ENCODE measurements at places on chromosomes 1 and 21. TPM values are rescaled to one million over a fixed set of nuclear protein-coding genes. Genes with fewer than 3 reads are reported as not detected.

DNA sequence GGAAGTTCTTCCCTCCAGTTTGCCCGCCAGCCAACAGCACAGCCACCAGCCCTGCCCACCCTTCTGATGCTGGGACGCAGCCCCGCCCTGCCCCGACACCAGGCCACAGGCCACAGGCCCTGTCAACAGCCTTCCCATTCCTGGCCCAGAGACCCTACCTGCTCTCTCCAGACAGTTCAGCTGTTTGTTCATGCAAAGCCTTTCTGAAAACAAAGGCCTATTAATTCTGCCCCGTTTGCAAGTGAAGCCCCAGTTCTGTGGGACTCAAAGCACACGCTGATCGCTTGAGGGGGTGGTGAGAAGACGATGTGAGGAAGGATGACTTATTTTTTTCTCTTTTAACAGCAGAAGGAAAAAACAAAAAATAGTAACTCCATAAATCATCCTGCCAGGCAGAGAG is 55.4 kb upstream of the KIF26B start:
- no peak for DNase-seq
- no peak overlapping the region for H3K4me3 ChIP-seq
- H3K27me3 ChIP-seq, result no peaks in the 10 kb centered on the region
- no peak overlapping the region for H3K27ac ChIP-seq
- H3K36me3 ChIP-seq, result no peaks in the 10 kb centered on the region

GRCh38 chr1:176925223-176925622 is 239.3 kb downstream of the ASTN1 start:
- no peaks in the 10 kb centered on the region for H3K27me3 ChIP-seq
- no peaks in the 10 kb centered on the region for H3K36me3 ChIP-seq
- no peak for DNase-seq
- H3K4me1 ChIP-seq, result no peaks in the 10 kb centered on the region
- no peak overlapping the region for H3K4me3 ChIP-seq

Gene KIF26B
- total RNA-seq, result 0.83 TPM

Gene SEC22B
- total RNA-seq, result 16.8 TPM

DNA sequence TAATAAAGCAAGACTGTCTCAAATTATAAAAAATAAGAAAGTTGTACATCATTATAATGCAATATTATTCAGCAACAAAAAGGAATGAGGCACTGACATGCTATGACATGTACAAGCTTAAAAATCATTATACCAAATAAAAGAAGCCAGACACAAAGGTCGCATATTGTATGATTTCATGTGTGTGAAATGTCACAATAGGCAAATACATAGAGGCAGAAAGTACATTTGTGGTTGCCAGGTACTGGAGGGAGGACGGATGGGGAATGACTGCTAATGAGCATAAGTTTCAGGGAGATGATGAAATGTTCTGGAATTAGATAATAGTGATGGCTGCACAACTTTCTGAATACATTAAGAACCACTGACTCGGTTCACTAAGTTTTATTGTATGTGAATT is 73.6 kb upstream of the NBPF3 start:
- no peaks in the 10 kb centered on the region for H3K36me3 ChIP-seq
- no peak overlapping the region for H3K4me3 ChIP-seq
- H3K27me3 ChIP-seq, result no peaks in the 10 kb centered on the region

DNA sequence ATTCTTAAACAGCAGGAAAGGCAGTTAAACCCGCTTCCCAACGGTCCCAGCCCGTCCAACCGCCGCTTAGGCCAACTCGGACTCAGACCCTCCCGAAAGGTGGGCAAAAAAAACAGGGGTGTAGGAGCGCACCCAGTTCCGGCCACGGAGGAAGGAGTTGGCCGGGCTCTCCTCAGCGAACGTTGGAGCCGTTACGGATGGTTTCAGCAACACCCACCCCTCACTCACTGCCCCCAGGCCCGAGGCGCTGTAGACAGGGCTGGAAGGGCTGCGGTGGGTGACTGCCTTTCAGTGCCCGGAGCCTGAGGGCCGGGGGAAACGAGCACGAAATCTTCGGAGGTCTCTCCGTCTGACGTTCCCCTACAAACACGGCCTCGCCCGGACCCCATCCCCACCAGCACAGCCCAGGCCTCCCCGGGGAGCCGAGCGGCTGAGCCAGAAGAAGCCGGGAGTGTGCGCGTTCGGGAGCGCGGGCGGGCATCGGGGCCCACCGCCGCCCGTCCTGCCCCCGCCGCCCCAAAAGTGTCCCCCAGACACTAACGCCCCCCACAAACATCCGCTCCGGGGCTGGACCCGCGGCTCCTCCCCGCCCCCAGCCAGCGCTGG is 1.3 kb downstream of the KDM5B start:
- peaks cover 48% of the 10 kb centered on the region for H3K4me1 ChIP-seq
- DNase-seq, result peak; percentile 57
- H3K27me3 ChIP-seq, result no peaks in the 10 kb centered on the region
- H3K4me3 ChIP-seq, result peak overlapping the region; percentile 94
- H3K27ac ChIP-seq, result peak overlapping the region; percentile 87

Gene HRNR
- not detected for total RNA-seq

DNA sequence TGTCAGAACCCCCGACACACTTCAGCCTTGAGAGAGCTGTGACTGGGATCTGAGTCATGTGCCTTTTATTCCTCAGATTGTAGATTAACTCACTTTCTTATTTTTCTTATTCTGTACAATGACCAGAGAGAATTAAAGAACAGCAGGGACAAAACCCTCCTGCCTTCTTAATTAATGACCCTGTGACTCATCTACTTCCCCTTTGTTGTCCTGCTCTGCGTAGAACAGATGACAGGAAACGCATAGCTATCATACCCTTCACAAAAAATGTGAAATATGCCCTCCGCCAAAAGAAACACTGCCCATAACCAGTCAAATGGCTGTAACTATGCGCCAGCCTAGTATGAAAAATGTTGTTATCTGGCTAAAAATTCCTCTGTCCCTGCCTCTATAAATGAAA is 9.1 kb upstream of the PADI2 start:
- no peaks in the 10 kb centered on the region for H3K36me3 ChIP-seq
- no peaks in the 10 kb centered on the region for H3K27me3 ChIP-seq
- no peaks in the 10 kb centered on the region for H3K4me1 ChIP-seq
- H3K4me3 ChIP-seq, result no peak overlapping the region

DNA sequence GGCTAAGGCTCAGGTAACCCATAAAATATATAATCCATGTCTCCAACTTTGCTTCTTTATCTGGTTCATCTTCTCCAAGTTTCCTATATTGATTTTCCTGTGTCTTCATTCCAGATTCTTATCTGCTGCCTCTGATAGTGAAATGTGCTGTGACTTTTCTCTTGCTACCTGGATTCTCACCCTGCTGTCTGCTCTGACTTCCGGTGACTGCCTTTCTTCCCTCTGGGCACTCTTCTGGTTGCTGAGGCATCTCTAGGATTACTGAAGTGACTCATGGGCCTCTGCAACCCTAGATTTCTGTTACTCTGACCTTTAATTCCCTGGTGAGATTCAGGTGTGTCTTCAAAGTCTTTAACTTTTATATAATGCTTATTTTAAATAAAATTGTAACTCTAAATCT is 46.9 kb downstream of the GIPC2 start:
- H3K36me3 ChIP-seq, result no peaks in the 10 kb centered on the region
- DNase-seq, result no peak
- H3K27me3 ChIP-seq, result no peaks in the 10 kb centered on the region
- no peak overlapping the region for H3K4me3 ChIP-seq

Gene EPHA8
- total RNA-seq, result not detected

Gene OR2G2
- not detected for total RNA-seq

DNA sequence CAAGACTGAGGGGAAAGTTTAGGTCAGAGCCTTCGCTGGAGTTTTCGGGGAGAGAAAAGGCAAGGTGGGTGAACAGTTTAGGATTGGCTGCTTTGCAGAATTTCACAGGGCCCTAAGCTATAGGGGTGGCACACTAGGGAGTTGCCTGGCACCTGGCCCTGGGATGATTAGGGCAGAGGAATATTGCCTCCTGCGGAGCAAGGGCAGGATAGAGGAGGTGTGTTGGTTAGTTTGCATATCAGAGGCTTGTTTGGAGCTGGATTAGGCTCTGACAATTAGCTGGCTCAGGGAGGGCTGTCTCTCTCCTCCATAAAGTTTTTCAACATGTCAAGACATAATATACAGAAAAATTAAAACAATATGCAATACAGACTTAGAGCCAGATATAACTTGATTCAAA is 436.4 kb downstream of the DISC1 start:
- H3K27me3 ChIP-seq, result no peaks in the 10 kb centered on the region
- H3K36me3 ChIP-seq, result no peaks in the 10 kb centered on the region
- no peaks in the 10 kb centered on the region for H3K4me1 ChIP-seq
- DNase-seq, result no peak
- H3K4me3 ChIP-seq, result no peak overlapping the region
- no peak overlapping the region for H3K27ac ChIP-seq

Gene COQ8A
- 253 TPM for total RNA-seq

- H3K27me3 ChIP-seq, result no peaks in the 10 kb centered on the region
- H3K4me1 ChIP-seq, result peaks cover under 1% of the 10 kb centered on the region
- no peak for DNase-seq
- H3K4me3 ChIP-seq, result no peak overlapping the region
These were observed 27.0 kb downstream of the KHDRBS1 start for GRCh38 chr1:32040711-32041110.

Gene PDZK1IP1
- 10.6 TPM for total RNA-seq

Gene LDLRAD1
- total RNA-seq, result not detected

DNA sequence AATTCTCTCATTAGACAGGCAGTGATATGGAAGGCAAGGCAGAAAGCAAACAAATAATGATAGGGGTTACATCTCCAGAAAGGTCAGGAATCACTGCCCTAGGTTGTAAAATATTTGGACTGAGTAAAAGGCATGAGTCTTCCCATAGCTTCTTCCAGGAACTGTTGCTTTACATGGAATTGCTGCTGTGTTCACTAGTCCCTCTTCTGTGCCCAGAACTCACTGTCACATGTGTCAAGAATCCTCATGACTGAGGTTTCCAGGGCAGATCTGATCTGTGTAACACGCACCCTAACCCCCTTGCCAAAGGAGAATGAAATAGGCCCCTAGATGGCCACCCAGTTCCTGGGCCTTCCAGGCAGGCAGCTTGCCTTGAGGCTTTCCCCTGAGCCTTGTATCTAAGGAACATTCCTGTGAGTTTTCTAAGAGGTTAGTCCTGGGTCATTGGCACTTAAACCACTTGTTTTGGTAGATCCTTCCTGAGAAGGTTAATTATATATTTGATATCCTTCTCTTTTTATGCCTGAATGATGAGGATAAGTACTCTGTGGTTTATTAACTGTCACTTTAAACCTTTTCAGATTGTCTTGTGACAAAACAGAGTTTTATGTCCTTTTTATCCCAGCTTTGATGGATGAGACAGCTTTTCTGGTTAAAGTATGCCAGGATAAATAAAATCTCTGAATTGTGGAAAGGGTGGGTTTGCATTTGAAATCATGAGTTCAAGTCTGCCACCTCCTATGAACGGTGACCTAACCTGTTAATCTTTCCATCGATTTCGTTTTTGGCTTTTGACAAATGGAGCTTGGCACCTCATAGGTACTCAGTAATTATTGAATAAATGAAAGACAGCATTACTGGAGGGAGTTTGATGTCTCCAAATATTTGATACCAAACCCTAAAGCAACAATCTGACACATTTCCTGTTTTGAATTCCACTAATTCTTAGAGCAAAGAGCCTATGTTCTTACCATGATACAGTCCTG is 163.3 kb downstream of the DHRS3 start:
- no peaks in the 10 kb centered on the region for H3K27me3 ChIP-seq
- no peaks in the 10 kb centered on the region for H3K36me3 ChIP-seq
- DNase-seq, result no peak
- peaks cover 91% of the 10 kb centered on the region for H3K4me1 ChIP-seq
- H3K4me3 ChIP-seq, result no peak overlapping the region

DNA sequence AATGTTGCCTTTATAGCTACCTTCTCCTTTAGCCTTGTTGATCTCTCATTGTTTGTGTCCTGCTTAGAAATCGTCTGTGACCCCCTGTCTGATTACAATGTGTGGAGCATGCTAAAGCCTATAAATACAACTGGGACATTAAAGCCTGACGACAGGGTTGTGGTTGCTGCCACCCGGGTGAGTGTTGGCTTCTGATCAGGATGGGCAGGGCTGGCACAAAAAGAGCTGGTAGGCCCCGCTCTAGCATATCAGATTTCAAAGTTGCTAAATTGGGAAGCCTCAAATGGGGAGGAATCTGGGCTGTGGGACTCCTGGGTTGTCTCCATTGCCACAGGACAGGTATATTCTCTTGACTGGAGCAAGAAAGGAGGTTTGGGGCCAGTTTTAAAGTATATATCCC is 8.4 kb downstream of the NCSTN start:
- H3K27me3 ChIP-seq, result no peaks in the 10 kb centered on the region
- peaks cover 88% of the 10 kb centered on the region for H3K36me3 ChIP-seq
- DNase-seq, result peak; percentile 23
- peak overlapping the region; percentile 65 for H3K27ac ChIP-seq
- no peaks in the 10 kb centered on the region for H3K4me1 ChIP-seq

Gene B3GALT5
- total RNA-seq, result not detected

Gene DHRS3
- 50.4 TPM for total RNA-seq

DNA sequence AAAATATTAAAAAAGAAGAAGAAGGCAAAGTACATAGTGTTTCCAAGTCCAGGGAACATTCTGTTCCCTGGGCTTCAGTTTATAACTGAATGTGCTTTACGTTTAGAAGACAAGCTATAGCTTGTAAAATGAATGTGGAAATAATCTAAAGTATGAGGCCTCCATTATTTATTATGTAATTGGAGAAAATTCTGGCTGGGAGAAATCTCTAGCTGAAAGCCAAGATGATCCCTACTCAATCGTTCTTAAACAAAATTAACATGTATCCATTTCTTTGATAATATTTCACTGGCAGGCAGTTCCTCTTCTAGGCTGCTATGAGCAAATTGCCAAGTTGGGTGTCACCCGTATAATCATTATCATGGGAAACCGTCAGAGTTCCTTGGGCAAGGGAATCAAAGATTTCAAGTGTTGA is 52.2 kb upstream of the ETS2 start:
- H3K27me3 ChIP-seq, result no peaks in the 10 kb centered on the region
- H3K36me3 ChIP-seq, result no peaks in the 10 kb centered on the region
- H3K4me1 ChIP-seq, result peaks cover 36% of the 10 kb centered on the region
- peak; percentile 55 for DNase-seq

DNA sequence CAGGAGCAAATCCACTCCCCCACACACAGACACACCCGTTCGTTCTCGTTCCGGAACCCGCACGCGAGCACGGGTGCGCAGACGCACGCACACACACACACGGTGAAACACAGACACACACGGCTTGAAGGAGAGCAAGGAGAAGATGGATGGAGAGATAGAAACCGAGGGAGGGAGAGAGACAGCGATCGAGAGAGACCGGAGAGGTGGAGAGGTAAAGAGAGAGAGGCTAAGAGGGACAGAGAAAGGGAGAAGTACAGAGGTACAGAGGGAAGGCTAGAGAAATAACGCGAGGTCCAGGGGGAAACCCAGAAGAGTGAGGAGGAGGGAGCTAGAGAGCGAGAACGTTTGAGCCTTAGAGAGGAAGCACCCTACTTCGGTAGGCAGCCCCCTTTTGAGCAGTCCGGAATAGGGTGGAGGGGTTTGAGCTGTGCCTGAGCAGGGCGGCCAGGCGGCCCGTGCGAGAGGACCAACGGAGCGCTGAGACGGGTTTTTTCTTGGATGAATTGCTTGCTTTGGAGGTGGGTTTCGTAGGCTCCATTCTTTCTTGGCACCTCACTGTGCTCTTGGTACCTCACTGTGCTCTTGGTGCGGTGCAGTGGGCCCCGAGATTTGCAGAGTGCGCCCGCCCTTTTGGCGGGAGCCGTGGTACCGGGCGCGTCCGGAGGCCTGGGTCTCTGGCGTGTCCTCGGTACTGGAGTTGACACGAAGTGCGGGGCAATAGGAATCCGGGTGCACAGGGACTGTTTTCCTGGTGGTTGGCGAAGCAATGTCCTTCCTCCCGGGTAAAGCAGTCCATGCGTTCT is 88.4 kb upstream of the RHOU start:
- H3K4me1 ChIP-seq, result peaks cover 19% of the 10 kb centered on the region
- H3K36me3 ChIP-seq, result no peaks in the 10 kb centered on the region
- no peak for DNase-seq
- no peaks in the 10 kb centered on the region for H3K27me3 ChIP-seq
- peak overlapping the region; percentile 45 for H3K4me3 ChIP-seq

All from right atrium auricular region (tissue), 2 donors.